Tibial nerve (tissue), 4 donors: ENCODE measurements at places on chromosomes 1 and 21. TPM values are rescaled to one million over a fixed set of nuclear protein-coding genes. Genes with fewer than 3 reads are reported as not detected.

- H3K27ac ChIP-seq: no peak overlapping the region
- no peak overlapping the region for H3K4me3 ChIP-seq
- no peaks in the 10 kb centered on the region for H3K36me3 ChIP-seq
- DNase-seq: no peak
These were observed 104.2 kb downstream of the KCNK1 start for GRCh38 chr1:233718057-233718456.

DNA sequence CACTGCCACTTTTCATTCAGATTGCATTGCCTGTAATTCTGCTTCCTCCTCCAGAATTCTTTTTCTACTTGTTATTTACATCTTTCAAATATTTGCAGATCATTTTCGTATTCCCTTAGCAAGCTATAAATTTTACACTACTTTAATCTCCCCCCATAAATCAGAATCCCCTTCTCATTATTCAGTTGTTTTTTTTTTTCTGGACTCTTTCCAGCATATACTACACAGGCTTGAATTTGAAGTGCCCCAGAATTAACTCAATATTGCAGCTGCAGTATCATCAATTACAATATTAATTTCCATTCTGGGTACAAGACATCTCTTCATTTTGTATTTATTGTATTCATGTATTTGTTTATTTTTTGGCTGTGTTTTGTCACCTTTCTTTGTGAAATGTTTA lies 1494.3 kb downstream of the AMY1C start:
- no peaks in the 10 kb centered on the region for H3K36me3 ChIP-seq
- no peak for DNase-seq
- H3K27me3 ChIP-seq: no peaks in the 10 kb centered on the region
- no peak overlapping the region for H3K27ac ChIP-seq

- no peak overlapping the region for H3K27ac ChIP-seq
- no peaks in the 10 kb centered on the region for H3K36me3 ChIP-seq
- no peaks in the 10 kb centered on the region for H3K4me1 ChIP-seq
- H3K4me3 ChIP-seq: no peak overlapping the region
- DNase-seq: no peak
- H3K27me3 ChIP-seq: no peaks in the 10 kb centered on the region
These were observed 14.5 kb downstream of the GNG12 start for GRCh38 chr1:67818725-67819301.

The CFHR2 gene
- total RNA-seq: not detected

The DMRTA2 gene
- not detected for total RNA-seq

The SPRR1A gene
- total RNA-seq: not detected
